Activated CD4-positive, CD25-positive, alpha-beta regulatory T cell treated with anti-CD3 and anti-CD28 coated beads, Interleukin-2, amount 50 U/mL, for 16 hours (primary cell): ENCODE measurements at places on chromosomes 2 and 18.

- DNase-seq: no peak
Observed at GRCh38 chr2:50624506-50624905, 407.4 kb downstream of the NRXN1 start.

DNA sequence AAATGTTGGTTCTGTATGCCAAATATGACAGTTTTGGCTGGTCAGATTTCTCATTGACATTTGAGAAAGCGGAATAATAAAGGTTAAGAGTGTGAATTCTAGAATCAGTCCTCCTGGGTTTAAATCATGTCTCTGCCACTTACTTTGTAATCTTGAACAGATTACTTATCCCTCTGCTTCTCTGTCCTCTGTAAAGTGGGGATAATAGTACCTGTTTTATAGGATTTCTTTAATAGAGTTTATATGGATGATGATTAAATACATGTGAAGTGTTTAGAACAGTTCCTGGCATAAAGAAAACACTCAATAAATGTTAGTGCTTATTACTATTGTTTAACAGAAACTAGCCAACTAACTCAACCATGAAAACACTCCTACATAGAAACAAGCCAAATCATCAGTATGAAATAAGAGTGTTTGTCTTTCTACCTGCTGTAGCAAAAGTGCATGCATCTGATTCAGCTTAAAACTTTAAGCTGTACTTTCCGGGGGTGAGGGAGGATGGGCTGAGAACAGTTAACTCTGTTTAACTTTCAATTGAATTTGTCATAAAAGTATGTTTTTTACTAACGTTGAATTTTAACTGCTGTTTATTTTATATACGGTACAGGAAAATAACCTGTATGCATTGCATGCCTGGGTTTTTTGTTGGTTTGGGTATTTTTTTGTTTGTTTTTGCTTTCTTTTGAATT is 6.8 kb downstream of the HTR2B start:
- DNase-seq: no peak

DNA sequence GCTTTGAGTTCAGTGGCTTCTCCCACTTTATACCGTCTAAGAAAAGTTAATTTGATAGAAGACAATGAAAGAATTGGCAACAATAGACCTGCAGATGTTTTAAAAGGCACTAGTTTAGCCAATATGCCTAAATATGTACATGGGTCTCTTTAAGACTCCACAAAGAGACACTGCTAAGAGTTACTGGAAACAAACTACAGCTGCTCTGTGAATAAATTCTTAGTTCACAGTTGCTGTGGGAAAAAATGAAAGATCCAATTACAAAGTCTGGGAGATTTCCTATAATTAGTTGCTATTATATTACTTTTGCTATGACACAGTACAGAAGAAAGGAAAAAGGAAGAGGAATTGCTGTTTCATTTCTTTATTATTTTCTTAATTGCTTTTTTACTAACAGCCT is 34.3 kb downstream of the SCN9A start:
- no peak for DNase-seq

GRCh38 chr2:172888714-172889669 is 153.3 kb downstream of the RAPGEF4 start:
- DNase-seq: no peak
